ENCODE measurements at places on chromosomes 6 and 20.

DNA sequence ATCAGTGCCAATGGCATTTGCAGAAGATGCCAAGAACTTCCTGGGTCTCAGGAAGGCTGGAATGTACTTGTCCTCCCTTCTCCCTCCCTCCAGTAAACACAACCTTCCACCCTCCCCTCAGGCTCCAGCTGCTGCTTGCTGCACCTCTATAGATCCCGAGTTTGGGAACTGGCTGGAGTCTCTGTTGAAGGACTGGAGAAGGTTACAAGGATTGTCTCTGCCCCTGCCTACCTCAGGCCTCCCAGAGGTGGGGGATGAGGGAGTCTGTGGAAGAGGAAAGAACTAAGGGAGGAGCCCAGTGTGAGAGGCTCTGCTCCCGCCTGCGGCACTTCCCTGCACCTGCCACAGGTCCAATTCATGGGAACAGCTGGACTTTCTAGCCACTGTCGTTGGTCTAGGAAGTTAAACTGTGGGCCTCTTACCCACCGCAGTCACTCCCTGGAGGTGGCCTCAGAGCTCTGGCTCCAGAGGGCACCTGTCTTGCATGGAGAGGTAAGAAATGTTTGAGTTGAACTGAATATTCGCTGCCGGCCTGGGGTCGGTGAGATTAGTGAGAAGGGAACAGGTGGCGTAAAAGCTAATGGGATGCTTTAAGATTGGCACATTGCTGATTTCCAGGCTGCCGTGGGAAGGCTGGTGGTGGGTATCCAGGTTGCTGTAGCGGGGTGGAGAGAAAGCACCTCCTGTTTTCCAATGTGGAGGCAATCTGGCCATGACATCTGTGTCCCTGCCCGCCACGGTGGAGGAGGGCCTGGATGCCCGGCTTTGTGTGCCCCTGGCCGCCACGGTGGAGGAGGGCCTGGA lies 54.3 kb downstream of the PPP1R14C start:
- no peak for DNase-seq

DNA sequence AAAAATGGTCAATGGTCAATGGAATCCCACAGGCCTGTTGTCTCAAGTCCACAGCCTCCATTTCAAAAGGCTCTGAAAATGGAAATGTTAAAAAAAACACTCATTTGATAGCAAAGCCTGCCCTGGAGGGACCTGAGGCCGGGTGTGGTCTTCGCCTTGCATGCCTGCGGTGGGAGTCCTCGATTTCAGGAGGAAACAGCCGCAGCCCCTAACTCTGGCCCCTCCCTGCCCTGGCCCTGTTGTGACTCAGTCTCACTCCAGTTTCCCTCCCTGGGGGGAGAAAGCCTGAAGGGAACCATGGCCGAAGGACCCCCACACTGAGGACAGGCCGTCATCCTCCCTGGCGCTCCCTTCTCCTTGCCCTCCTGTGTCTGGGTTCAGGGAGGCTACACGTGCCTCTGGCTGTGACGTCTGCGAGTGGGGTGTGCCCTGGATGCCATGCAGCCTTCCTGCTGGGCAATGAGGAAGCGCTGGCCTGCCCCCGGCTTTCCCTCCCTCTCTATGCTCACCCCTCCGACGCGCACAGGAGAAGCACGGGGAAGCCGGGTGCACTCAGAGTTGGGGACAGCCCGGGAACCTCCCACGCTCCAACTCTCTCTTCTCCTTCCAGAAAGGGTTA lies 9.2 kb downstream of the BHLHE23 start:
- no peak for DNase-seq

DNA sequence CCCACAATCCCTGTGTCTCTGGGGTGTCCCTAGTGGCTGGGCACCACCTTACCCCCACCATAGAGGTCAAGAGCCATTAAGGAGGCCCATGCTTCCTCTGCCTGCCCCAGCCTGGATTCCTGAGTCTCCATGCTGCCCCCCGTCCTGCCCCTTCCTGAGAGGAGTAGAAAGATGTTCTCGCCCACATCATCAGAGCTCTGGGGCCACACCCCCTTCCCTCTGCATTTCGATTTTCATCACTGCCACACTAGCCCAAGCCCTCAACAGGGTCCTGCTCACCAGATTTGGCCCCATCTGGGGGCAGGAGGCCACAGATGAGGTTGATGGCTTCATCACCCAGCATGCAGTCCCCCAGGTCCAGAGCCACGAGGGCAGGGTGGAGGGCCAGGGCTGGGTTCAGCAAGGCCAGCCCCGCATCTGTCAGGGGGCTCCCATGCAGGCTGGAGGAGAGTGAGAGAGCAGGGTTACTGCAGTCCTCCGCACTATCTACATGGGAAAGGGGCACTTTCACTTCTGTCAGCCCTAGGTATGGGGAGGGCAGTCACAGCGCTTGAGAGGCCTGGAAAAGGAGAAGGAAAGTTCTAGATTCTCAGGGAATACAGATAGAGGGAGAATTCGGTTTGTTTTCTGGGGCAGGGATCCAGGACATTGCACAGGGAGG lies 1.5 kb downstream of the LRRC73 start:
- DNase-seq: no peak

- no peak for DNase-seq
Measured at GRCh38 chr6:53306819-53307347, 41.9 kb downstream of the ELOVL5 start.
